ENCODE measurements at places on chromosomes 4 and X. TPM values are rescaled to one million over a fixed set of nuclear protein-coding genes. Genes with fewer than 3 reads are reported as not detected.

GRCh38 chr4:158610790-158611189 is 60.9 kb downstream of the C4orf46 start:
- H3K27ac ChIP-seq: no peak overlapping the region
- no peak for DNase-seq
- no peaks in the 10 kb centered on the region for H3K27me3 ChIP-seq
- no peaks in the 10 kb centered on the region for H3K36me3 ChIP-seq

DNA sequence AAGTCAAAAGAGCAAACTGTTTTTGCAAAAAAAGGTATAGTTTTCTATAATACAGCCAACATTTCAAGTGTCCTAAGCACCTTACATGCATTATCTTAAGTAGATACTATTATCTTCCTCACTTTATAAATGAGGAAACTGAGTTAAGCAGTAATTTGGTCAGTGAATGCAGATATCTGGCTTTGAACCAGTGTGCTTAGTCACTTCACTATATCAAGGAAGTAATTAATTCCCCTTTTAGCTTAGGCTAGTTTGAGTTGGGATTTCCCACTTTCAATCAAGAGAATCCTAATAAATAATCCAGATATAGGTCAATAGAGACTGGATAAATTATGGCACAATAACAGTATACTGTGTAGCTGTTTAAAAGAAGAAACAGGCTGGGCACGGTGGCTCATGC is 14.8 kb downstream of the SPINK2 start:
- no peaks in the 10 kb centered on the region for H3K27me3 ChIP-seq
- H3K4me1 ChIP-seq: no peaks in the 10 kb centered on the region
- DNase-seq: no peak
- H3K27ac ChIP-seq: no peak overlapping the region
- H3K36me3 ChIP-seq: no peaks in the 10 kb centered on the region

- no peak overlapping the region for H3K27ac ChIP-seq
- H3K4me1 ChIP-seq: no peaks in the 10 kb centered on the region
- no peaks in the 10 kb centered on the region for H3K36me3 ChIP-seq
- H3K4me3 ChIP-seq: no peak overlapping the region
- DNase-seq: no peak
- no peaks in the 10 kb centered on the region for H3K27me3 ChIP-seq
Measured at GRCh38 chr4:6206771-6207290, 6.5 kb upstream of the JAKMIP1 start.

GRCh38 chr4:83320548-83320947 is 14.1 kb downstream of the HPSE start:
- H3K27ac ChIP-seq: no peak overlapping the region
- H3K36me3 ChIP-seq: no peaks in the 10 kb centered on the region
- no peak overlapping the region for H3K4me3 ChIP-seq
- H3K27me3 ChIP-seq: no peaks in the 10 kb centered on the region
- no peak for DNase-seq

- H3K4me1 ChIP-seq: no peaks in the 10 kb centered on the region
- H3K27me3 ChIP-seq: no peaks in the 10 kb centered on the region
- no peak overlapping the region for H3K27ac ChIP-seq
- H3K36me3 ChIP-seq: no peaks in the 10 kb centered on the region
- no peak for DNase-seq
Measured at GRCh38 chr4:146104541-146104940, 71.0 kb upstream of the LSM6 start.

DNA sequence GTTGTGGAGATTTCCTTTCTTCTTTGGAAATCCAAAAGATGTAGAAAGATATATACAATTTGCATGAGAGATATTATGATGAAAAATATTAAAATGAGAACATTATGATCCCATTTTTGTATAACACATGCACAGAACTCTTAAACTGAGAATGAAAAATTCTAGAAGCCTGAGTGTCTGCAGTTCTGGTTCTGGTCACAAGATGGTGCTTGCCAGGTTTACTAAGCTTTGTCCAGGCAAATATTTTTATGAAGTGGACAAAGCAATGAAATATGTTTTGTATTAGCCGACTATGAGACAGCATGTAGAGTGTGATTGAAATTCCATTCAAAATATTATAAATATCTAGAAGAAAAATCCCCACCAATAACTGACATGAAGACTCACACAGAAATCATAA is 2.2 kb downstream of the PWWP3B start:
- no peaks in the 10 kb centered on the region for H3K36me3 ChIP-seq
- no peaks in the 10 kb centered on the region for H3K4me1 ChIP-seq
- DNase-seq: no peak
- peak overlapping the region; percentile 14 for H3K4me3 ChIP-seq
- H3K27ac ChIP-seq: no peak overlapping the region

DNA sequence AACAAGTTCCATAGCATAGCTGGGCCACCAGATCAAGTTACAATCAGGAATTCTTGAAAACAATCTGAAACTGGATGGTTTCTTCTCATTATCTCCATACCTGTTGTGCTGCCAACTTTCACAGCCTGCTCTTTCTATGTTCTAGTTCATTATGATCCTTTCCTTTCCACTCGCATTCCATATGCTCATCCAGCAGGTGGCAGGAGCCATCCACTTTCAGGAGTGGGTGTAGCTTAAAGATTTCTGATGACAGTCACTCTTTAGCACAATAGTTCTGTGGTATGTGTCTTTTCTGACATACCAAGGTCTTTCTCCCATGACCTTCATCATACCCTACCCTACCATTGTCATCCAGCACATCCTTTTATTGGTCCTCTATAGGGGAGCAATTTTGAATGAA is 46.4 kb downstream of the PAGE2 start:
- H3K36me3 ChIP-seq: no peaks in the 10 kb centered on the region
- no peak overlapping the region for H3K4me3 ChIP-seq
- no peak overlapping the region for H3K27ac ChIP-seq
- no peaks in the 10 kb centered on the region for H3K27me3 ChIP-seq
- DNase-seq: peak; percentile 15

DNA sequence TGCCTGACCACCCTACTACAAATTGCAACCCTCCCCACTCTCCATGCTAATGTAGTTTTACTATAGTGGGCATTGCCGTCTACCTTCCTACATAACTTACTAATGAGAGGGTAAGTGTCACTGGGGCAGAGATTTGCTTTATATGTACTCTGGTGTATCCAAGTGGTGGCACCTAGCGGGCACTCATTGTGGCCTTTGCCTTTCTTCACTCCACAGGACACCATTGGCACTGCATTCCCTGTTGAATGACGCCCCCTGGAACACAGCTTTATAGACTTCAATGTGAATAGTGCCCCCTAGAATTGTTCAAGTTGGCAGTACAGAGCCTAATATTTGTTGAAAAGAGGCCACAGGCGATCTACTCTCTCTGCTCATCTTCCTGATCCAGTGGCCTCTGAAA is 215.8 kb downstream of the MID1IP1 start:
- H3K36me3 ChIP-seq: no peaks in the 10 kb centered on the region
- no peaks in the 10 kb centered on the region for H3K27me3 ChIP-seq
- H3K27ac ChIP-seq: no peak overlapping the region
- no peak overlapping the region for H3K4me3 ChIP-seq
- H3K4me1 ChIP-seq: no peaks in the 10 kb centered on the region

DNA sequence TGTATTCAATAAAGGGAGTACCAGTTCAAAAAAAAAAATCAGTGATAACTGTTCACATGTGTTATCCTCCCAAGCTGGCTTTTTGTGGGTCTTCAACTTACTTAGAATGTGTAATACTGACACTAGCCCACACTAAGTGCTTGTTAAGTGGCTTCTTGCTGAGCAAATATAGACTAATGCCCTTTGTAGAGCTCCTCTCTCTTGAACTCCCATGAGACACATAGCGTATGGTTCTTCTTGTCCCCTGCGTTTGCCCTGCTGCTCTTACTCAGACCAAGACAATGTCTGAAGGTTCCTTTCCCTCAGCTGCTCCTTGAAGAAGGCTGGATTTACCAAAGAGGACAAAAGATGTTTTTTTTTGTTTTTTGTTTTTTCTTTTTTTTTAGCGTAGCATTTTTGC is 110.9 kb downstream of the FRAS1 start:
- no peaks in the 10 kb centered on the region for H3K4me1 ChIP-seq
- no peak for DNase-seq
- H3K27ac ChIP-seq: no peak overlapping the region

DNA sequence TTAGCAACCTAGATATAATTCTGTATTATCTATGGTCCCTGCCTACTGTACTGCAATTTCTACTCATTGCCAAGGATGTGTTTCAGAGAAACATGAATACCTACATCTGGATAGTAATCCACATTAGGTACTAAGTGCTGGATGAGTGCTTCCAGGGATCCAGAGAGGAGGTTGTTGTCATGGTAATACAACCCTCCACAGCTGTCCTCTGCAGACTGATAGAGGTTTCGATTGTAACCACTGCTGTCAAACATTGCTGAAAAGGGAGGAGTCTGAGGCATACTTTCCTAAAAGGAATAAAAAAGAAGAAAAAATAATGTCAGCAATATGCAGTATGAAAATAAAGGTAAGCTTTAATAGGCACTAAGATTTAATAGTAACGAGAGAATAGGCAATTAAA is 12.5 kb downstream of the RASGEF1B start:
- no peaks in the 10 kb centered on the region for H3K36me3 ChIP-seq
- H3K4me3 ChIP-seq: no peak overlapping the region
- no peak for DNase-seq
- H3K4me1 ChIP-seq: no peaks in the 10 kb centered on the region

DNA sequence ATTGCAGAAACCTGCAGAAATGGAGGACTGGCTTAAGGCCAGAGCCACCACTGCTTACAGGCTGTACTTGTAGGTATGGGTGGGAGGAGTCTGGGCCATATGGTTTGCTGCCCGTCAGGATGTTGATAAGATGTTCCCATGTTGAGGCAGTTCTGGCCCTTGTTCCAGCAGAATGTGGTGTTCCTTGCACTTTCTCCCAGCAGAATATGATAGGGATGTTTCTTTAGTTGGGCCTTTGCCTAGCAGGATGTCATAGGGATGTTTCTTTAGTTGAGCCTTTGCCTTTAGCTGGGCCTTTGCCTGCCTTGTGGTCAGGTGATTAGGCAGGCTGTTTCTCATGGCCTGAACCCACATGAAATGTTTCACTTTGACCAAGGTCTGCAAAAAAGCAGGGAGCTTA is 139.1 kb upstream of the PAQR3 start:
- no peak overlapping the region for H3K4me3 ChIP-seq
- DNase-seq: no peak
- no peaks in the 10 kb centered on the region for H3K27me3 ChIP-seq
- no peak overlapping the region for H3K27ac ChIP-seq

Gene TMEM255A
- total RNA-seq: 22.5 TPM

Gene TEX13C
- not detected for total RNA-seq

Gene PAGE2B
- total RNA-seq: not detected

Gene FATE1
- total RNA-seq: not detected
